ENCODE measurements at places on chromosomes 1 and 21.

DNA sequence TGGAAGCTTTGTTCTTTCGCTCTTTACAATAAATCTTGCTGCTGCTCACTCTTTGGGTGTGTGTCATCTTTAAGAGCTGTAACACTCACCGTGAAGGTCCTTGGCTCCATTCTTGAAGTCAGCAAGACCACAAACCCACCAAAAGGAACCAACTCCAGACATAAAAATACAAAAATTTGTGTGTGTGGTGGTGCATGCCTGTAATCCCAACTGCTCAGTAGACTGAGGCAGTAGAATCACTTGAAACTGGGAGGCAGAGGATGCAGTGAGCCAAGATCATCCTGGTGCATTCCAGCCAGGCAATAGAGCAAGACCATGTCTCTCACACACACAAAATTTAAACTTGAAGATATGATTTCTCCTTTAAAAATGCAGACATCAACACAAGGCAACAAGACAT is 1431.7 kb upstream of the B3GALT2 start:
- DNase-seq = no peak

DNA sequence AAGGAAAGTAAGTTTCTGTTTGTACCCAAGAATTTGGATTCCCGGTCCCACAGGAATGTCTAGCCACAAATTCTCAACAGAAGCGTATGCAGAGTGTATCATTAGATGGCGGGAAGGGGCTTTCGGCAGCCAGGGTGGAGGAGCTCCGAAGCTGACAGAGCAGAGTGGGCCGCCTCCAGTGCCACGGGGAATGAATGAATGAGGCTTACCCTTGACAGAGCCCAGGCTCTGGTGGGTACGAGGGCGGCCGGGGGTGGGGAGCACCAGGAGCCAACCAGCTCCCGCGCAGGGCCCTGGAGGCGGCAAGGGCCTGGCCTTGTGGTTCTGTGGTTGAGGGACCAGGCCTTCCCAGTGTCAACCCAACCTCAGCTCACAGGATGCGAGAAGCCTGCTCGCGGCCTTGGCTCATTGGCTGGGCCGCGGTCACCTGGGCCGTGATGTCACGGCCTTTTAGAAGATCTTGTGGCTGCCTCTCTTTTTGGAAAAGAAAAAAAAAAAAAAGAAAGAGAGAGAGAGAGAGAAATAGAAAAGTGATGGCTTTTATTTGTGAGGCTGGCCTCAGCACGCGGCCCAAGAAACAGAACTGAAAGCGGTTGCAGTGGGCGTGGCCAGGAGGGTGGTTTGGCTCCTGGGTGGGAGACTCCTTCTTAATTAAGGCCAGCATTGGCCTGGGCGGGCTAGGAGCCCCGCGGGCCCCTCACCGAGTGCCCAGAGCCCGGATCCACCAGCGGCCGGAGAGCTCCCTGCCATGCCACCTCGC is 34.9 kb upstream of the RUNX3 start:
- peak; percentile 81 for DNase-seq

GRCh38 chr1:8816831-8817411 is 519 bp downstream of the RERE start:
- peak; percentile 30 for DNase-seq

DNA sequence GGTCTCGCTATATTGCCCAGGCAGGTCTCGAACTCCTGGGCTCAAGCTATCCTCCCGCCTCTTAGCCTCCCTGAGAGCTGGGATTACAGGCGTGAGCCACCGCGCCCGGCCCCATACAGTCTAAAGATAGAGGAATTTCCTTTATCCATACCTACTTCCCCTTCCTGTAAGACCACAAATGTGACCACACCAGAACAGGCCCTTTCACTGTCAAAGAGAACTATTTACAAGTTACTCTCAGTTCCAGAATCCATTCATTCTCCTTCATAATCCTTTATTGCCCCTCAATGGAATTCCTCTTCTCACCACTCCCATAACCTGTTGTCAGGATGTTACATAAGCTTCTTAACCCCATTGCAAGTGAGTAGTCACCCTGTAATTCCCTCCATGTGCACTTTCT is 26.3 kb upstream of the SLC5A9 start:
- DNase-seq = no peak

- no peak for DNase-seq
Observed at GRCh38 chr21:34091607-34092006, 18.2 kb downstream of the MRPS6 start.

DNA sequence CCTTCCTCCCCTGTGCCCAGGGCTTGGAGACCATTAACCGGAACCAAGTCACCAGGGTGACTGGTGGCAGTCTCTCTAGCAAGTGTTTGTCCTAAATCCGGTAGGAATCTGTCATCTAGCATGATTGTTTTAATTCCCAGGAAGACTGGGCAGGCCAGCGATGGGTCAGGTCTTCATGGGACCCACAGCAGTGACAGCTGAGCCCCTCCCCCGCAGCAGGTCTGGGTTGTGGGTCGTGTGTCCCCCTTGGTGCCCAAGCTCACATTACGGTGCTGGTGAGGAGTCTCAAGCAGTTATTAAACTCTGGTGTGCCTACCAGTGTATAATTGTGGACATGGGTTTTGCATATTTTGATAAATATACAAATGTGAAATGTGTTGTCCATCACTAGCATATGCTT is 466.5 kb downstream of the MATN1 start:
- no peak for DNase-seq

DNA sequence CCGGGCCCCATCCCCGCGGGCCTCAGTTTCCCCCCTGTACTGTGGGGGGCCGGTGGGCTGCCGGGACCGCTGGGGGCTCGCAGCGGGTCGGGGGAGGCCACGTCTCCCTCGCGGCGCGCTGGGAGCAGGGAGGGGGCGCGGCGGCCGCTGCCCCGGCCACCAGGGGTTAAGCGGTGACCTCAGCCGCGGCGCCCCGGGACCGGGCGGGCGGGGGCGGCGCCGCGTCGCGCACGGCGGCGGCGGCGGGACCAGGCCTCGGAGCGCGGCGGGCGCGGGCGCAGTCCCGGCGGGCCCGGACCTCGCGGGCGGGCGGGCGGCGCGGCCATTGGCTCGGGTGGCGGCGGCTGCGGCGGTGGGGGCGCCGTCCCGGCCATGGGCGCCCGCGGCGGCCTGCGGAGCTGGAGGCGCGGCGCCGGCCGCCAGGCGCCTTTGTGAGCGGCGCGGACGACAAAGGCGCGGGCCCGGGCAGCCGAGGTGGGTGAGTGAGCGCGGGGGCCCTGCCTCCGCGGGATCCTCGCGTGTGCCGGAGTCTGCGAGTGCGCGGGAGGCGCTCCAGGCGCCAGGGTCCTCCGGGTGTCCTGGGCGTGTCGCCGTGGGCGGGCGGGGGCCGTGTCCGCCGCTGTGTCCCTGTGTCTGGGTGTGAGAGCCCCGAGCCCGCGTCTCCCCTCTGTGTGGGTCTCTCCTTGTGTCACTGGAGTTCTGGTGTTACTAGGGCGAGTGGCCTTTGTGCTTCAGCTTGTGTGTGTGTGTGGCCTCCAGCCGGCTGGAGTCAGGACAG is at the start of gene ARHGEF10L:
Gene ARHGEF10L (plus strand): TSS at position 222 of the 778 bp plus-strand sequence. CDS start 40,898 bp downstream, outside the sequence.
- DNase-seq = peak; percentile 47

GRCh38 chr1:100995198-100995988 is 30.2 kb downstream of the DPH5 start:
- DNase-seq = no peak

GRCh38 chr1:147786536-147786935 is 26.1 kb upstream of the GJA5 start:
- no peak for DNase-seq

- peak; percentile 71 for DNase-seq
Observed at GRCh38 chr1:151165281-151165737, 393 bp downstream of the LYSMD1 start.

DNA sequence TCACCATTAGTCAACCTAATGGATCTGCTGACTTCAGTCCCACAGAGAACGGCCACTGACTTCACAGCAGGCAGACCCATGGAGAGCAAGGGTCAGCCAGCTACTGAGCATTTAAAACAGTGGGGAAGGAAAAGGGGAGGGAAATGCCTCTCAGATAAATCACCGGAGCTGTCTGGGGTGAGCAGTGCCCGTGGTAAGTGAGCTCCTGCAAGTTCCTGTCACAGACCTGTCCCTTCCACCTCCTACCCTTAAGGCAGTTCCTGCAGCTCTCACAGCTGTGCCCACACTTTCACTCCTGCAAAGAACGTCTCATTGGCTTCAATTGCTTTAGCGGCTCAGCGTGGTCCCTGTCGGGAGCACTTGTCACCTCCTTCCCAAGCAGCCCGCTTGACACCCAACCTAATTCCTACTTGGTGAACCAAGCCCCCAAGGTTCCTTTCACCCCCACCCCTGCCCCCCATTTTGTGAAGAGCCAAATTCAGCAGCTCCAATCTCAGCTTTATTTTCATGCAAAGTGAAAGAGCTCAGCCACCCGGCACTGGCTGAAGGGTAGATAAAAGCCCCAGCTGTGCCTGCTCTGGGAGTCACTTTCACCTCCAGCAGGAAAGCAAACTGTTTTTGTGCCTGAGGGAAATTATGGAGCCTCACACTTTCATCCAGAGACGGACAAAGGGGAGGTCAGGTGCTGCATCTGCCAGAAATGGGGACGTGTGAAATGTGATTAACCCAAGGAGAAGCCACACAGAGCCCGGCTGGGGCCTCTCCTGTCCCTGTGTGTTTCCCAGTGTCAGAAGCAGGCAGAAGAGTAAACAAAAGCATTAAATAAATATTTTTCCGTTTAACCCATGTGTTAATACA is 306.2 kb downstream of the TTLL7 start:
- DNase-seq = peak; percentile 17

- no peak for DNase-seq
Observed at GRCh38 chr1:217564833-217565232, 66.1 kb downstream of the GPATCH2 start.

DNA sequence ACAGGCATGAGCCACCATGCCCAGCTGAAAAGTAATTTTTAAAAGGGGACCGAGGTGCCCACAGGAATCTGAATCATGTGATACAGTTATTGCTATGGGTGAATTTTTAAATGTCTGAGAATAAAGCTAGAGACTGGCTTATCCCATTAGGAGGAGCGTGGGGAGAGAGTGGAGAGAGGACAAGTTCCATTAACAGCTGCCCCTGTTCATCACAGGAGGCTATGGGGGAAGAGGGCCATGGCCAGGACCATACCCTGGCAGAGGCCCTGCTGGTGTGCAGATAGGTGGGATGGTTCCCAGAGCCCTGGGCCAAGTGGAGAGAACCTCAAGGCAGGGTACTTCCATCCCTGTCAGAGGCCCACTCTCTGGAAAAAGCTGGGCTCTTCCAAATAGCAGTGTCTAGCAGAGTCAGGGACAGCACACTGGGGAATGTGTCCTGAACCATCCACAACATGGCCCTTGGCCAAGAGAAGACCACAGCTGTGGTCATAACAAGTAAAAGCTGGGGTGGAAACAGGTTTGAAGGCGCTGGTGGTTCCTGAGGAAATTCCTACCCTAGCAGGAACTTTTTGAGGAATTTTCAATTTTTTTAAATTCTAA is 13.7 kb upstream of the ZNF691 start:
- DNase-seq = peak; percentile 54

DNA sequence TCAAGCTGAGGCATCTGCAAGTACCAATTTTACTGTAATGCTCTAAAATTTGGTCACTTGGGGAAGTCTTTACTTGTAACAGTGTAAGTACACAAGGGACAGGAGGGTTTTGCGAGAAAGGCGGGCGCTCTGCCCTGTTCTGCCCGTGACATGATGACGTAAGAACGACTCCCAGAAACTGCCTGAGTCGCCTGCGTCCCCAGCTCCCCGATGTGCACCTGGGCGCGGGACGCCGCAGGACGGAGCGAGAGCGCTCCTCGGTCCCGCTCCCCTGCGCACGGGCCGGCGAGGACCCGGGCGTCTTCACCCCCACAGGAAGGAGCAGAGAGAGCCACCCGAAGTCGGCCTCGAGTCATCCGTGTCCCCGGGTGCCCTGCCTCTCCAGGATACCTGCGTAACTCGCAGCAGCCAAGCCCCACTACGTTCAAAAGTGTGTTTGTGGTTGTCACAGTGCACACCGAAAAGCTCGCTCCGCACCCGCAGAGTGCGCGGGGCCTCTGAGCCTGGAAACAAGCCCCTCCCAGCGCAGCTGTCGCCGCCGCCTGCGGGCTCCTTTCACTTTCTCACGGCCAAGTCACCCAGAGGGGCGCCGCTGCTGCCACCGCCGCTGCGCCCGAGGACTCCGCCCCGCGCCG is 3.3 kb upstream of the ZBTB18 start:
- DNase-seq = peak; percentile 68

DNA sequence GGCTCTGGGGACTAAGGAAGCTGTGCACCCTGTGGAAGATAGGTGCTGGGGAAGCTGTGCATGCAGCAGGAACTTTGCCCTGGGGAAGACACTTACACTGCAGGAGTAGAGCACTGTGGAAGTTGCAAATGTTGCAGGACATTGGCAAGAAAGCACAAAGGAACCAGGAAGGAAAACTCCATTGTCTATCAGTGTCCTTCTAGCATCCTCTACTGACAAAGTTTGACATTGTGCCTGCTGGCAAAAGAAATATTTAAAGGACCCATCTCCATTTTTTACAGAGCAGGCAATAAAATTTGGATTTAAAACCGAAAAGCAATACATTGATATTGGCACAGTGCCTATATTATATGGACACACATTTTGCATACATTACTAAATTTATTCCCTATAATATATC is 394.1 kb downstream of the PBX1 start:
- DNase-seq = no peak

- DNase-seq = peak; percentile 70
Observed at GRCh38 chr1:25700144-25700523, 83.5 kb downstream of the MAN1C1 start.

DNA sequence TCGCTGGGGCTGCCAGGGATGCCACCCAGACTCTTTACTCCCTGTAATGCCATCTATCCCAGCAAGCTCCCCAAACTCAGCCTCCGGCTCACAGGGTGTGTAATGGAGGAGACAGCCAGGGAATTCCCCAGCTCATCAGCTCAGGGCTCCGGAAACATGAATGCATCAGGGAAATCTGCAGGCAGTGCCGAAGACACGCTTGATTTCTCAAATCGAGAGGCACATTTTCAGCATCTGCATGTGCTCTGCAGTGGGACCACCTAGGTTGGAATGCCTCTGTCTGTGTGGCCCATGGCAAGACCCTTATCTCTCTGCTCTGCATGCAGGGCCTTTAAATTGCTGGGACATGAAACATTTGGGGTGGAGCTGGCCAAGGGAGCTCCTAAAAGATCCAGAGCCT is 170.1 kb downstream of the TRABD2B start:
- DNase-seq = no peak

DNA sequence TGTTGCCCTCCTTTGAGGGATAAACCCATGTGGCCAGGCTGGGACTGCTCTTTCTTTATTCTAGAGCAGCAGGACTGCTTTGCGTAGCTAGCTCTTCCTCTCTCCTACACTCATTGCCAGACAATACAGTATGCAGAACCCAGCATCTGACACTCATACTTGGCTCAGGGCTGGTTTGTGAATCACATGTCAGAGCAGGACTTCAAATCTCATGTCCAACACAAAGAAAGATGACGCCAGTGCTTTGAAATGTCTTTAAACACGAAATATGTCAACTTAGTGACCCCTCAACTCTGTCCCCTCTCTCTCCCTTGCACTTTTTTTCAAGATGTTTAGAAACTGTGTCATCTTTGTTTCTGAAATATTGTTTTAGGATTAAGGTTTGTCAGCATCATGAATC is 135.0 kb downstream of the TGFB2 start:
- no peak for DNase-seq
